Brain microvascular endothelial cell (primary cell): ENCODE measurements at places on chromosomes 2 and 18.

- no peak for DNase-seq
Observed at GRCh38 chr18:45916302-45916701, 50.8 kb downstream of the EPG5 start.

DNA sequence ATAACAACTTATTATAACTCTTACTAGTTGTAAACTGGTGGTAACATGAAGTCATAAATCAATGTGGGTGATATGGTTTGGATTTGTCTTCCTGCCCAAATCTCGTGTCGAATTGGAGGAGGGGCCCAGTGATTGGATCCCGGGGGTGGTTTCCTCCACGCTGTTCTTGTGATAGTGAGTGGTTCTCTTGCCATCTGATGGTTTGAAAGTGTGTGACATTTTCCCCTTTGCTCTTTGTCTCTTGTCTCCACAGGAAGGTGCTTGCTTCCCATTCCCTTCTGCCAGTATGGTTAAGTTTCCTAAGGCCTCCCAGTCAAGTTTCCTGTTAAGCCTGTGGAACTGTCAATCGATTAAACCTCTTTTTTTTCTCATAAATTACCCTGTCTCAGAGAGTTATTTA is 321.6 kb downstream of the DSEL start:
- DNase-seq: no peak

GRCh38 chr2:220181165-220181564 is 553.7 kb downstream of the SLC4A3 start:
- no peak for DNase-seq

DNA sequence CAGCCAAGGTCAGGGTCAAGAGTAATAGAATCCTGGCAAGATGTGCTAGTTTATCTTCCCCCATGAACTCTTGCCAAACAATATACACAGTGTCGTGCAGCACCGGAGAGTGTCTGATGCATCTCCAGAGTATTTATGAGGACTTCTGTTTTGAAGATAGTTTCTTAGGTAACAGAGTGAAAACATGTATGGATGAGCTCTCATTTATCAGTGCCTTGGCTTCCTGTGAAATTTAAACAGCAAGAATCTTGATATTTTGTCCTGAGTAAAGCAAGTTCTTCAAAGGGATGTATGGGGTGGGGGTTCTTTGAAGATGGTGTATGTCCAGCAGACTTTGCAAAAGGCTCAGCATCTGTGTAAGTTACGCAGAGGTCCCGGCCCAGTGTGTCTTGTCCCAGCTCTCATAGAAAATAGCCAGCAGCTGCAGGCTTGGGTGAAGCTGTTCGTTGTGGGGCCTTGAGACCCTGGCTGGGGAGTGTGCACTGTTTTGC is 361.0 kb upstream of the NT5C1B start:
- DNase-seq: peak; percentile 87

GRCh38 chr2:44929735-44930273 is 11.7 kb upstream of the SIX3 start:
- DNase-seq: no peak

- DNase-seq: no peak
Observed at GRCh38 chr2:74702001-74702715, 48.1 kb downstream of the SEMA4F start.
